Dermis blood vessel endothelial cell (primary cell): ENCODE measurements at places on chromosomes 6 and 20. TPM values are rescaled to one million over a fixed set of nuclear protein-coding genes. Genes with fewer than 3 reads are reported as not detected.
A peak's percentile ranks its signal among the peaks of the same experiment; 100 is the strongest.

DNA sequence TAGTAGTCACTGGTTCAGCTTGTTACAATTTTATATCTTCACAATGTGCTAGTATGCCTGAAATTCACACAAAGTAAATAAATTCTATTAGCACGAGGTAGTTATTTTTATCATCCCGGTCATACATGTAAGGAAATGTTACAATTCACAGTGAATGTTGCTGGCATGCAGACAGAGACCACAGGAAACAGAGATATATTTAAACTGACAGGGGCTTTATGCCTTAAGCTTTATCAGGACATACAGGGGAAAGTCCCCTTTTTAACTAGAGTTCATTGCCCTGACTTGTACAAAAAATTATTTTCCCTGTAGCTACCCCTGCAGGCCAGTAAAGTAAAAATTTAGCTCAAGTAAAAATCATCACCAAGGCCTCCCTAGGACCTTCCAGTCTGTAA, 712.0 kb upstream of the NRSN1 start:
- peak; percentile 29 for DNase-seq

DNA sequence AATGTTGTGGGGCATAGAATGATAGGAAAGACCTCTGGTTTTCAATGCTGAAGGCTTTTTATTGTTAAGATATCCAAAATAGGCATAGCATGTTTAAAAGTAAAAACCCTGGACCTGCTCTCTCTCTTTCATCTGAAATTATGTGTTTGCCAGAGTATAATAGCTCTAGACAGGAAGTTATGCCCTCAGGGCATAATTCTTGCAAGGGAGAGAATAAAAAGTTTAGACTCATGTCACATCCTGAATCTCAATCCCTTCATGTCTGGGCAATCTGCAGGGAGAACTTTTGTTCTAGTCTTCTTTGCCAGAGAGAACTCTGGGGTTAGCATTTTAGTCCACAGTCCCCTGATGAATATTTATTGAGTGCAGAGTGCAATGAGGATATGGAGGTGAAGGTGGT, 297.3 kb upstream of the FLRT3 start:
- no peak for DNase-seq

DNA sequence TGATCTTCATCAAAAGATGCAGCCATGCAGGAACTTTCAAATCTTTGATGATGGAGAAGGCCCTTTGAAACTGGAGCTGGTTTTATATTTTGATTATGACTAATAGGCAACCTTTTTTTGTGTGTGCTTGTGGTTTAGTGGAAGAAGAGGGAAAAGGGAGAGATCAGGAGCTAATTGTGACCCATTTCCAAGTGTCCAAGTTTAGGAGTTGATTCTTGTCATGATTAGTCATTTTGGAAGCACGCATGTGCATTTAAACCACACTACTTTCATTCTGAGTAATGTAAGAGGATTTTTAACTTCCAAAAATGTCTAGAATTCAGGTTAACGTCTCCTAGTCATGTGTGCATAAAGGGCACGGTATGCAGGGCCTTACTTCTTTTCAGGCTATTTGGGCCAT, 3.5 kb downstream of the FOXO3 start:
- DNase-seq, result peak; percentile 37

The SUPT3H gene
- total RNA-seq, result 5.4 and 6.5 TPM in 2 replicates

The INSM1 gene
- total RNA-seq, result not detected in 2 replicates
